Activated CD4-positive, alpha-beta T cell treated with anti-CD3 and anti-CD28 coated beads, Interleukin-10, Interleukin-2, amounts not matched to agents 100 ng/mL and 50 ng/mL, durations not matched to agents 16 hours and 8 hours (primary cell): ENCODE measurements at places on chromosomes 3 and 15.

GRCh38 chr3:55523471-55523870 lies 36.4 kb upstream of the WNT5A start:
- DNase-seq: no peak

DNA sequence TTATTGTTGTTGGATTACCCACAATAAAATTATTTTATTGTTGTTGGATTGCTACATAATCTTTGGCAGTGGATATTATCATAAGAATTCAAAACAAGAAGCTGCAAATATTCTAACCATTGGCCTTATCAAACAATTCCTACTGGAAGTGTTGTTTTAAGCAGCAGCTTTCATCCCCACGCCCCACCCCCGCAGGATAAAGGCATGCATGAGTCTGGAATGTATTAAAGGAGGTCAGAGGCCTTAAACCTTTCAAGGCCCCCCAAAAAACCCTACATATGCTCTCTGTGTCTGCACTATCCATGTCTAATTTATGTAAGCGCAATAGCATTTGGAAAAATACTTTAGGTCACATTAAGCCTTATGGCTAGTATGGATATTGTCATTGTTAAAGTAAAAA lies 23.1 kb downstream of the P3H2 start:
- no peak for DNase-seq

DNA sequence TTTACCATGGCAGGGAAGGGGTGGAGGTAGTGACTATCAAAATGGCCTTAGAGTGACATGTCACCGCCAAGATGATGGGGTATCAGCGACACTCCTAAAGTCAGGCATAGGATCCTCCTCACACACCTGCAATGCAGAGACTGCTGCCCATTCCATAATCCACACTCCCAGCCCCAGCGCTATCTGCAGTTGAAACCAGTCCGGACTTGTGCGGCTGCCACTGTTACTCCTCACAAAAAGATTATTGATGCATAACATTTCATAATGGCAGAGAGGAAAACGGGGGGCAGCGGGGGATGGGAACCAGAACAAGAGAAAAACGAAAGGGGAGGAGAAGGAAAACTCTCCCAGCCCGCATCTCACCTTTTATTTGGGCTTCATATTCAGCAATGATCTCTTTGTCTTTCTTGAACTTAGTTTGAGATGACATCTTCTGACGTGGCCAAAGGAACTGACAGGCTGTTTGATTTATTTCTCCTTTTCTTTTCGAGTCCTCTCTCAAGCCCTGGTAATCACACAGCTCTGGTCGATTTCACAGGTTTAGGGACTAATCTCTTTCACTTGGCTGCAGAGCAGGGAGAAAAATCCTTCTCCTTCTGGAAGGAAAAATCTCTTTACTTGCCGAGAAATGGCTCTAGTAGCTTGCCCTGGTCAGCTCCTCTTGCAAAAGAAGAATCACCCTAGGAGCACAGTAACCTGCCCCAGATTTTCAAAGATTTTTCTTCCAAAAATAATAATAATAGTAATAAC lies 749 bp downstream of the SRGAP3 start:
- DNase-seq: no peak

DNA sequence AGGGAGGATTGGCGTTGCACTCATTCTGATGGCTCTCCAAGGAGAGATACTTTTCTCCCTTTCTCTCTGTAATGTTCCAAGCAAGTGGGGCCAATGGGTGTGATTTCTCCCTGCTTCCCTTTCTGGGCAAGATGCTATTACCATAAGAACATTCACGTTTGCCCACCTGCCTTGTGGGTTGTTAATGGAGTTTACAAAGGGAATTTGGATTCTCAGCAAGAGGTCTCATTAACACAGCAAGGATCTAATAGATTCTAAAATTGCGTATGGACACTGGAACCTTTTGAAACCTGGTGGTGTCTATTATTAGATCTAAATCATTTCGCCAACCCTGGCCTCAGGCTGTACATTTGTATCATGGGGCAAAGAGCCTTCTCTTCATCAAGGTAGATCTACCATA lies 74.1 kb downstream of the SLCO3A1 start:
- DNase-seq: no peak

DNA sequence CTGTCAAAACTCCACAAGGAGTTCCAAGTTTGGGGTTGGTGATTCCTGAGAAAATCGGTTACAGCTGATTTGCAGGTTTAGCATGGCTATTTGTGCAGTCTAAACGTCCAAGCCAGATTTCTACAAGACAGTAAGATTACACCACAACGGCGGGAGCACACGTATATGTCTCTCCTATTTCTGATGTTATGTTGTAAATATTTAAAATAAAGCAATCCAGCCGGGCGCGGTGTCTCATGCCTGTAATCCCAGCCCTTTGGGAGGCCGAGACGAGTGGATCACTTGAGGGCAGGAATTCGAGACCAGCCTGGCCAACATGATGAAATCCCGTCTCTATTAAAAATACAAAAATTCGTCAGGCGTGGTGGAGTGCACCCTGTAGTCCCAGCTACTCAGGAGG lies 106.8 kb upstream of the IGF1R start:
- no peak for DNase-seq

GRCh38 chr3:152385761-152386160 lies 117.0 kb downstream of the MBNL1 start:
- no peak for DNase-seq

DNA sequence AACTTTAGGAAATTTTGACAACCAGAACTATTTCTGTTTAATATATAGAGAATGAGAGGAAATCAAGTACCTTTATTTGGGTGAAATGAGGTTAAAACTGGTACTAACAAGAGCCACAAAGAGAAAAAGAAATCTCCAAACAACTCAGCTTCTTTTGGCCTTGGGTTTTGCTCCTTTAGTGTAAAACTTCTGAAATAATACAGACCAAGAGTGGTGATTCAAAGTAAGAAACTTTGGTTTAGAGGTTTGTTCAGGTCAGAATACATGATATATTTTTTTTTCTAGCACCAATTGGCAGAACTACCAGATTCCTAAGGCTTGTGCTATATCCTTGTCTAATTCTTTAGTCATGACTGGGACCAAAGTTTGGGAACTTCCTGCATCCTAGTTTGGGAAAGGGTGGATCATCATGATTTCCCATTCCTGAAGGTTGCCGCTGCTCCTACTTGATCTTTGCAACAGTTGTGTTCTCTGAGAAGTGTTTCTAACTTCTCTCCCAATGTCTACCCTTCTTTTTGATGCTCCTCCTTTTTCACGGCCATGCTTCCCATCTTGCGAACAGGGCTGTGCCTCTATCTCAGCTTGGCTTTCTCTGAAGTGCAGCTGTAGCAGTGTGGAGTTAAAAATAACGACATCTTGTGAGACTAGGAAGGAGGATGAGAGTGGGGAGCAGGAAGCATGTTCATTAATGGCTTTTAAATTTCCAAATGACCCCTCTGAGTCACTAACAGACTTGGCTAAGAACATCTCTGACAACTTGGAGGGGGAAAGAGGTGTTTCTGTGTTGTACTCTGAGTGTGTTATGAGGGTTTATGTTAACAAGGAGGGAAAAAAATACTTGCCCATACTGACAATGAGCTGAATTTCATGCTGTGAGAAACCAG lies 87.7 kb downstream of the KCNAB1 start:
- DNase-seq: peak; percentile 22

DNA sequence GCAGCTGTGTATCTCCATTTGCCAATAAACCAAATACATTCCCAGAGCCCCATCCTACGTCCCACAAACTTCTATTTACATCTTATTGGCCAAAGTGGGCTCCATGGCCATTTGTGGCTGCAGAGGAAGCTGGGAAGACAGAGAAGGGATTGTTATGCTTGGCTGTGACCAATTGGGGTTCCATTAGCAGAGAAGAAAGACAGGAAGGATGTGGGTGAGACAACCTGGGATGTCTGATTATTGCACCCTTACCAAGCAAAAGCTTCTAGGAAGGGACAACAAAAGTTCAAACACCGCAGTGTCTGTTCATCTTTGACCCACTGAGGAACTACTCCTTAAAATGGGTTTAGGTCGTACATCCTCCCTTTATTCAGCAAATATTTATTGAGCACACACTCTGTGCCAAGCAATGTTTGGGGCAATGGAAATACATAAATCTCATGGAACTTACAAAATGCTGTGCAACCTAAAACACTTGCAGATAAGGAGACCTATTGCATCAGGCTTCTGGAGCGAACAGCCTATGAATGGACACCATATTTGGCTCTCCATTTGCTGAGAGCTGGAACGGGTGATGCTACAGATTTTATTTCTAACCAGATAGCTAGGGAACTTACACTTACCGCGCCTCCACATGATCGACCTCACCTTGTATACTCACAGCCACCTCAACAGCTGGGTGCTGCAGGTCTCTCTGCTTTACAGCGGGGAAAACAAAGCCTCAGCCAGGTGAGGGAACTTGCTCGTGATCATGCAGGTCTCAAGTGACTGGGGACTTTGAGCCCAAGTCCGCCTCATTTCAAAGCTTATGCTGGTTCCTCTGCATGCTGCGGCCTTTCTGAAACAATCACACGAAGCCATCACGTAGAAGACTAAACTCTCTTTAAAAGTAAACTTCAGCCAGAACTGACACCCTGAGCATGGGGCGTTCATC lies 21.4 kb upstream of the NR2E3 start:
- no peak for DNase-seq

GRCh38 chr3:16478516-16478915 lies 35.0 kb downstream of the RFTN1 start:
- DNase-seq: no peak

DNA sequence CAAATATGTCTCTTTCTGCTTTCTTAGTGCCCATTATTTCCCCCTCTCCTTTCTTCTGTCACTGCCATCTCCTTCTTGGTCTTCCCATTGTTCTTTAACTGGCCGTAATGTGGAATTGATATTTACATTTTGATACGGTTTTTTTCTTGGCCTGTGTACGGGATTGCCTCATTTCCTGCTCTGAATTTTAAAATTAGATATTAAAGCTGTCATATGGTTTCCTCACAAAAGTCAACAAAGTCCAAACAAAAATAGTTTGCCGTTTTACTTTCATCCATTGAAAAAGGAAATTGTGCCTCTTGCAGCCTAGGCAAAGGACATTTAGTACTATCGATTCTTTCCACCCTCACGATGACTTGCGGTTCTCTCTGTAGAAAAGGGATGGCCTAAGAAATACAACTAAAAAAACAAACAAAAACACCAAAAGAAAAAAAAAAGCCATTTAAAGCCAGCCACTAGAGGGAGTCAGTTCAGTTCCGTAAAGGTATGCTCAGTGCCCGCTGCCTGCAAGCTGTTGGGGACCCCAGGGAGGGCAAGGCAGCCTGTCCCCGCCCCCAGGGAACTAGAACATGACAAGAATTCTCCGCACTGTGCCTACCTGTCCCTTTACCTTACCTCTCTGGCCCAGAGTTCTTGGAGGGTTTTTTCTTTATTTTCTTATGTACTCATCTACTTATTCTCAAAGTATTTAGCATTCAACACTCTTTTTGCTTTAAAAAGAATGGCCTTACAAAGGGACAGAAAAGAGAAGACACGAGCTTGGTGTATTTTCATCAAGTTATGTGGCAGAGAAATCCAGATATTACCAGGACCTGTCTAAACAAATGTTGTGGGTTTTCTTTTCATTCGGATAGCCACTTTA lies 30.0 kb upstream of the NR2E3 start:
- DNase-seq: peak; percentile 75

- DNase-seq: no peak
Measured at GRCh38 chr3:169969174-169970095, 2.8 kb downstream of the SEC62 start.

DNA sequence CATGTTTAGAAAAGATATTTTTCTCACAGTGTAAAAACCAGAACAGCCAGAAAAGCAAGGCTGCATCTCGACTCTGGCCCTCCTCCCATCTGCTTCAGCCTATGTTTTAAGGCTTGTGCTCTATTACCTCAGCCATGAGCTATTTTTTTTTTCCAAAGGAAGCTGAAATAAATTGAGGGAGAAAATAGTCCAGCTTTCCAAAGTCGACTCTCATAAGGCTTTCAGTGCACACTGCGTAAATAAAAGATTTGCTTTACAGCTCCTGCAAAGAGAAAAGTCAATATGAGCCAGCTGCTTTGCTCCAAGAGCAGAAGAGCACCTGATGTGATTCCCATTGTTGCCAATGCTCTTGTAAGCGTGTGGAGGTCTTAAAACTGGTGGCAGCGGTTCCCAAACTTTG lies 26.7 kb downstream of the SCG3 start:
- no peak for DNase-seq

- no peak for DNase-seq
Measured at GRCh38 chr15:63764124-63764803, 69.5 kb downstream of the HERC1 start.

GRCh38 chr3:98612587-98612986 lies 19.2 kb upstream of the CPOX start:
- no peak for DNase-seq

GRCh38 chr15:84108728-84109127 lies 126.8 kb upstream of the GOLGA6L4 start:
- no peak for DNase-seq

- DNase-seq: no peak
Measured at GRCh38 chr3:142947352-142947751, 16.1 kb downstream of the PAQR9 start.

- no peak for DNase-seq
Measured at GRCh38 chr3:14946236-14946635, 1.1 kb upstream of the NR2C2 start.

- no peak for DNase-seq
Measured at GRCh38 chr3:31041161-31041978, 146.9 kb upstream of the GADL1 start.

- no peak for DNase-seq
Measured at GRCh38 chr3:63877737-63878393, 14.2 kb downstream of the ATXN7 start.
